ENCODE measurements at places on chromosomes 3 and 15.

DNA sequence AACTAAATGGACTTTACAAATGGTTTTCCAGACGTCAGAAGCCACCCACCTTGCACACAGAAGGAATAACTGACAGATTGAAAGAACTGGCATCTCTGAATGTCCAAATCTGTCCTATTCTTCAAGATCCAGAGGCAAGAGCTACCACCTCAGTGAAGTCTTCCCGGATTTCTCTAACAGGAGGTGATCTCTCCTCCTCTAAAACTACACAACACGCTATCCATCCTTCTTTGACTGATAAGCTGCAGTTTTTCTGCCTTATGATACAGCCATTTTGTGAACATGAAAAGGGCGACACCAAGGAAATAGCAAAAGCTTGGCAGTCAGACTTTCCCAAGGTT is 37.1 kb upstream of the HES1 start:
- no peak for DNase-seq

- no peak for DNase-seq
Measured at GRCh38 chr15:69701198-69701597, 248.6 kb downstream of the RPLP1 start.

- DNase-seq: peak; percentile 11
Measured at GRCh38 chr3:172289583-172289982, 158.7 kb downstream of the GHSR start.

- no peak for DNase-seq
Measured at GRCh38 chr3:175896655-175897054, 1037.5 kb downstream of the NAALADL2 start.

DNA sequence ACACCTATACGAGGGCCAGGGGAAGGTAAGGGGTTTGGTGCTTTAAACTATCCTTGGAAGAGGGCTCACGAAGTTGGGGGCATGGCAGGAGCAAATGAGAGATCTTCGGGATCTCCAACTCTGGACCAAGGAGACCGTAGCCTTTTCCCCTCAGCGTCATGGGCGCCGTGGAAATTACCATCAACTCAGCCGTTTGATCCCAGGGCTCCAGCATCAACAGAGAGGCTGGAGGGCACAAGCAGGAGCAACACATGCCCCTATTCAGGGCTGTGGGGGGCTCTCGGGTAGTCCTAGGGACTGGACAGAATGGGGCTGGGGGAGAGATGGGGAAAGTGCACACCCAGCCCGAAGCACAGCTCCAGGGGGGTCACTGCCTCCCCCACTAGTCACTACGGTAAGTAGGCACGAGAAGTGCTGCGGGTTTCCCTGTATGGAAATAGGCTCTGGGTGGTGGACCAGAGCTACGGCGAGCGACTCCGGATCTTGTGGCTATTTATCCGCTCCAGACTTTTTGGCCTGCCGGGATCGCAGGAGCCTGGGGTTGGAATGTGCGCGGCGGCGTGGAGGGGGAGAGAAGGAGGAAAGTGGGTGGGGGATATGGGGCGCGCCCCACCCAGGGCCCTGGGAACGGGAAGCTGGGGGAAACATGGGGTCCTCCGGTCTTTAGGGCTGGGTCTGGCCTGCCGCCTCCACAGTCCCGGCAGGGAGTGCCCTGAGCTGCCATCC is 539 bp upstream of the LAMB2 start:
- peak; percentile 44 for DNase-seq

- peak; percentile 47 for DNase-seq
Measured at GRCh38 chr3:37228749-37229148, 54.4 kb upstream of the LRRFIP2 start.

DNA sequence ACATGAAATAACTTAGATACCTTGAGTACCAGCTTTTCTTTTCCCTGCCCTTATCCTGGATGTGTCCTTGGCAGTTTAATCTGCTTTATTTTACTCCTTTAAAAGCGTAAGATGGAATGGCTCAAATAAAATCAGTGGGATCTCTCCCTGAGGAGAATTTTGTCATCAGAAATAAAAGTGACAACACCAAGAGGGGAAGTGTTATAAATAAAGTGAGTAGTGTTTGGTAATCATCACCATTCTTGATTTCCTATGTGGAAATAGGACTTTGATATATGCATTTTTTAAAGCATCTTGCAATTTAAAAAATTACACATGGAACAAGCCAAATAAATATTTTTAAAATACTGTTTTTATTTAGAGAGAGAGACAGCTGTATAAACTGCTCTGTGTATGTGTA is 76.5 kb downstream of the MBNL1 start:
- no peak for DNase-seq

DNA sequence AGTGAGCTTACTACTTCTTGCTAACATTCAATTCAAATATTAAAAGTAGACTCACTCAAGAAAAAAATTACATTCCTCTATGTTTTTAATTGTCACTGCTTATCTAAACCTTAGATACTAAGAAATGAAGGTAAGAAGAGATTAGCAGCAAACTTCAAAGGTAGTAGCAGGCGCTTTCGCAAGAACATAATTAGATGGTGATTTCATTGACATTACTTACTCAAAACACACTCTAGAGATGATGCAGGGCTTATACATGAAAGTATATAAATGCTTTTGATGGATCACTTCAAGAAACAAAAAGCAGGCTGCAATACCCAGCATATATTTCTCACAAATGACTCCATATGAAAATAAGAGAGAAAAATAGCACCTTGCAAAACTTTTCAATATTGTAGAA is 86.8 kb downstream of the FSIP1 start:
- no peak for DNase-seq

DNA sequence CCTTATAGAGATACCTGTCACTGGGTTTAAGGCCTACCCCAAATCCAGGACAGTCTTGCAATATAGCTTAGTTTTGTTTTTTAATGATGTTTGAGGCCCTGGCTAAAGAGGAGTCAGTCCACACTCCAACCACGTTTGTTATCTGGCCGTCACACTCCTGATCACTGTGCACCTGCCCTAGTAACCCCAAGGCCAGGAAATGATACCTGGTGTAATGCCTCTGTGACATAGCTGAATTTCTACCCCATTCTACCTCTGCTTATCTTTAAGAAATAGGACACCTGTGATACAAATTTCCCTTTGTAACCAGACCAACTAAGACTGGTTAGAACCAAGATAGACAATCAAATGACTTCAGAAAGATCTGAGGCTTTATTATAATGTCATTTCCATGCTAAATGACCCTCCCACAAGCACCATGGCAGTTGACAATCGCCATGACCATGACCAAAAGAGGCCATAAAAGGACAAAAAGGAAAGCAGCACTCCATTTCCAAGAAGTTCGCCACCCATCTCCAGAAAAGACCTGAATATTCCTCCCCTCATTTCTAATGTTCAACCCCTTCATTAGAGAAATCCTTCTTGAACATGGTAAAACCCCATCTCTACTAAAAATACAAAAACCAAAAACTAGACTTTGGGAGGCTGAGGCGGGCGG is 4.8 kb upstream of the RTP3 start:
- peak; percentile 27 for DNase-seq

DNA sequence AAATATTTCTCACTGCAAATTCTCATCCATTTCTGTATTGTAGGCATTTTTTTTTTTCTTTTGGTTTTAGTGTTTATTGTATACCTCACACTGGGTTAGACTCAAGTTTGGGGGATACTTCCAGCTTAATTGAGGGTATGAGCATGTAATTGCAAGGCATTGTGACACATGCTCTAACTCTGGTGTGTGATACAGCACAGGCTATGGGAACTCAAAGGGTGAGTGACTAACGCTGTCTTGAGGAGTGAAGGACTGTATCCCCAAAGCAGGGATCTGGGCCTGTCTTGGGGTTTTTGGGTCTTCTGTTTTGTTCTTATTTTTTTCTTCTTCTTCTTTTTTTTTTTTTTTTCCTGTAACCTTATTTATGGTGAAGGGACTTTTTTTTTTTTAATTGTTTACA is 26.9 kb downstream of the MAP2K1 start:
- DNase-seq: no peak

DNA sequence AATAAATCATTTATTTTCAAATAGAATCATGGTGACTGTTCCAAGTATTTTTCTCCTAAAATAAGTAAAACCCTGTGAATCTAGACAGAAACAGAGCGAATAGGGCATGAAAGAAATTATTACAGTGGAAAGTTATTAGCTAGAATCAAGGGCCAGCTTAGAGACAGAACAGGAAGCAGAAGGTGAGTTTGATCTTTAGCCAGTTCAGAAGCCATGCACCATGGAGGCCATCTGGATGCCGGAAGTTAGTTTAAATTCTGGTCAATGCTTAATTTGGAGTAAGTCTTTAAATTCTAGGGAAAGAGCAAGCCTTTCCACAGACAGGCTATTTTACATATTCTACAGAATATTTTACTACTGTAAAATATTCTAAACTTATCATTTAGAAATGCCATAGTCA is 574.8 kb downstream of the CADM2 start:
- DNase-seq: no peak

DNA sequence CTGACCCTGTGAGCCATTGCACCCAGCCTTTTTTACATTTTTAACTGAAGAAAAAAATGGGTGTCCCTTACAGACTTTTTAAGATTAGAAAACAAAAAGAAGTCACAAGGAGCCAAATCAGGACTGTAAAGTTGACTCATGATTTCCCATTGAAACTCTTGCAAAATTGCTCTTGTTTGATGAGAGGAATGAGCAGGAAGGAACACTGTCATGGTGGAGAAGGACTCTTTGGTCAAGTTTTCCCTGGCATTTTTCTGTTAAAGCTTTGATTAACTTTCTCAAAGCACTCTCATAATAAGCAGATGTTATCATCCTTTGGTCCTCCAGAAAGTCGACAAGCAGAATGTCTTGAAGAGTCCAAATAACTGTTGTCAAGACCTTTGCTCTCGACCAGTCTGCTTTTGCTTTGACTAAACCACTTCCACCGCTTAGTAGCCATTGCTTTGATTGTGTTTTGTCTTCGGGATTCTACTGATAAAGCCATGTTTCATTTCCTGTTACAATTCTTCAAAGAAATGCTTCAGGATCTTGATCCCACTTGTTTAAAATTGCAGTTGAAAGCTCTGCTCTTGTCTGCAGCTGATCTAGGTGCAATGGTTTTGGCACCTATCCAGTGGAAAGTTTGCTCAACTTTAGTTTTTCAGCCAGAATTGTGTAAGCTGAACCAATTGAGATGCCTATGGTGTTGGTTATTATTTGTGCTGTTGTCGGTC is 369.4 kb downstream of the MAGI1 start:
- DNase-seq: no peak

DNA sequence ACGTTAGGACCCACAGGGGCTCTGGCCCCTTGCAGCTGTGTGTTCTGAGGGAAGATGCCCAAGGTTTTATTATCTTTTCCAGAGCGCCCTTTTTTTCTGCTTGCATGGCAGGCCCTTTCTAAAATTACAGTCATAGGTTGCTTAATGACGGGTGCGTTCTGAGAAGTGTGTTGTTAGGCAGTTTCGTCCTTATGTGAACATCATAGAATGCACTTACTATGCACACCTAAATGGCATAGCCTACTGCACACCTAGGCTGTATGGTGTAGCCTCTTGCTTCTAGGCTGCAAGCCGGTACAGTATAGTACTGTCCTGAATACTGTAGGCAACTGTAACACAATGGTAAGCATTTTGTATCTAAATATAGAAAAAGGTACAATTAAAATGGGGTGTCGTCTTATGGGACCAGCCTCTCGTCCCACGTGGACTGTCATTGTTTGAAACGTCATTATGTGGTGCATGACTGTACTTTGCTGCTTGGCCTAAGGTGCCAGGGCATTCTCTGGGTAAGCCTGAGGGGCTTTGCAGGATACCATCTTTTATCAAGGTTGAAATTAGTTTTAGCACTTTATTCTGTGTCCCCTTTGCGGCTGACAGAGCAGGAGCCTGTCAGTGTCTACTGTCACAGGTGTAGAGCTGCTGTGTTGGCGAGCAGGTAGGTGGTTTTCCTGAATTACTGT is 10.9 kb downstream of the KLF13 start:
- no peak for DNase-seq

DNA sequence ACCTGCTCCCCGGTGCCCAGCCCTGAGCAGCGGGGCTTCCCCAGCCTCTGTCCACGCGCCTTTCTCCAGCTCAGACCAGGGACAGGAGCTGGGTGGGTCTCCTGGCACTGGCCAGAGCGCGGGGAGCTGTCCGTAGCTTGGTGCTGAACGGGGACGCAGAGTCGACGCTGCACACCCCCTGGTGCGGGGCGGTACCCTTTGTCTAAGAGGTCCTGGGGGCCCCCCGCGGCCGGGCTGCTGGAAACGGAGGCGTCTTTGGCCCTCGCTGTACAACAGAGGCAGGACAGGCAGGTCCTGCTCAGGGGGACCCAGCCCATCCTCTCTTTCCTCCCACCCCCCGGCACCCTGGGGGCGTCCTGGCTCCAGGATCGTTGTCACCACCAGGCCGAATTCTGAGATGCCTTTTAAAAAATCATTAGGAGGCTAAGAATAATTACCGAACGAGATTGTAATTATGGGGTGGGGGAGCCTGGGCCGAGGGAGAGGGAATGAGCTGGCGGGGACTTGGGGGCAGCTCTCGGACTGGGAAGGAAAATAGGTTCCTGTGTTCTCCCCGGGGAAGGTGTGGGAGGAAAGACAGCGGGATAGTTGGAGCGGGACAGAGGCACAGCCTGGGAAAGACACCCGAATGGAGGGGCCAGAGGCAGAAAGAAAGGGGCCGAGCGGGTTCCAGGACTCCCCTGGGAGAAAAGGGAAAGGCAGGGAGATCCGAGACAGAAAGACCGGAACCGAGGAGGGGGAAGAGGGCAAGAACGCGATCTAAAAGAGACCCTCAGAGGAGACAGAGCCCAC is 4.1 kb upstream of the SKOR1 start:
- DNase-seq: peak; percentile 59

DNA sequence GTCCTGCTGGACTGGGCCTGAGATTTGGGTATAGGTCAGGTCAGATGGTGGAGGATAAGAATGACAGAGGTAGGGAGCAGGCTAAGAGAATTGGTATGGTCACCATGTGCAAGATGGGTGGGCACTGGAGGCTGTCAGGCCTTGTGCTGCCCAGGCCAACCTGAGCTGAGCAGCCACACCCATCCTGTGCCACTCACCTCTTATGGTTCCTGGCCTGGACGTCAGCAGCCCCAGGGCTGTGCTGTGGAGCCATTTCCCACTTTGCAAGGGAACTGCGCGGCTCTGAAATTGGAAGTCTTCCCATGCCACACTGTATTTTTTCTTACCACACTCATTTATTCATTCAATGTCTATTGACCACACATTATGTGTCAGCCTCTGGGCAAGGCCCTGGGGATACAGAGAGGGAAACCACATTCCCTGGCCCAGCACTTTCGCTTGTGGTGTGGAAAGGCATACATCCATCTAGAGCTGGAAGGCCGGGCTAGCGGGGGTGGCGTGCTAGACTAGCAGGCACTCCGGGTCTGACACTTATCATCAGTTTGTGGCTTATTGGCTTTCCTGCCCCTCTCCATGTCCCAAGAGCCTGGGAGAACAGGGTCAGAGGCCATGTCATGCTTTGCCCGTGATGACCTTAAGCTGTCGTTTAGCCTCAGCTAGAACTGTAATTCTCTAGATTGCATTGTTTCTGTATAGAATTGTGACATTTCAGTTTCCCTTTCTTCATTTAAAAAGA is 51.1 kb upstream of the POLG start:
- no peak for DNase-seq

DNA sequence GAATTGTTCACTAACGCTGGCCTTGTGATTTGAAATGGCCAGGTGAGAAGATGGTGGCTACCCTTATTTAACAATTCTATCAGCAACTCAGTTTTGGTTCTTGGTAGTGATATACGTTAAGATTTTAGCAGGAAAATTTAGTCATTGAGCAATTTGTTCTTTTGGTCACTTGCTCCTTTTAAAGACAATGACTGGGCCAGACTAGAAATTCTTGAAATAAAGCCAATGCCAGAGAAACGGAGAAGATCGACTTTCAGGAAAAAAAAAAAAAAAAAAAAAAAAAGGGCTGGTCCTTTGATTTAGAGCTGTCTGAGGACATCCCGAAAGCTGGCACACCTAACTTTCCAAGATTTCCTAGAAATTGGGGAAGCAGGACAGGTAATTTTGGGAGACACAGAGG is 178.5 kb downstream of the FNDC3B start:
- no peak for DNase-seq
